Osteoblast (primary cell): ENCODE measurements at places on chromosomes 1 and 21. TPM values are rescaled to one million over a fixed set of nuclear protein-coding genes. Genes with fewer than 3 reads are reported as not detected.

The ZNF648 gene
- total RNA-seq: not detected in 2 replicates

The DOP1B gene
- 16.3 and 23.6 TPM in 2 replicates for total RNA-seq

The MROH9 gene
- under 0.01 and 0.88 TPM in 2 replicates for total RNA-seq

The IGSF9 gene
- under 0.01 TPM in 2 replicates for total RNA-seq

The SLC30A2 gene
- total RNA-seq: not detected in 2 replicates

The FCER1G gene
- total RNA-seq: 0.29 and 0.72 TPM in 2 replicates

GRCh38 chr1:232709386-232709785 lies 79.5 kb upstream of the SIPA1L2 start:
- DNase-seq: no peak

DNA sequence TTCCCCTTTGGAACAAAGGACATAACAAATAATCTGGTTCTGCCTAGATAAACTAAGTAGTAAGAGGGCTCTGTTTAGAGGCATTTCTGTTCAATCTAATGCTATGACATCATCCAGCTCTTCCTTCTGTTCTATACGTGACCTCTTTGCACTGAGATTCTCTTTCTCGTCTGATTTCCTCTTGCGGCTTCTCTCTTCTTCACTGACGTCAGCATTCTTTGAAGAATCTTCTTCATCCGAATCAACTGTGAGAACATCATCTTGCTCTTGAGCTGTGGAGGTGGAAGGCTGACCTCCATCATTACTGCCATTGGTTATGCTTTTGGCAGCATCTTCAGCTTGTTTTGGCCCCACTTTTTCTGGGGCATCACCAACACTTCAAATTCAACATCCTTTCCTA lies 130.4 kb downstream of the HS2ST1 start:
- no peak for DNase-seq

- peak; percentile 98 for DNase-seq
Observed at GRCh38 chr1:26864610-26865480, 1.9 kb downstream of the SFN start.

GRCh38 chr1:151898519-151898991 lies 10.8 kb downstream of the THEM4 start:
- DNase-seq: no peak

GRCh38 chr1:21175670-21176581 lies 771 bp downstream of the EIF4G3 start:
- DNase-seq: peak; percentile 90

DNA sequence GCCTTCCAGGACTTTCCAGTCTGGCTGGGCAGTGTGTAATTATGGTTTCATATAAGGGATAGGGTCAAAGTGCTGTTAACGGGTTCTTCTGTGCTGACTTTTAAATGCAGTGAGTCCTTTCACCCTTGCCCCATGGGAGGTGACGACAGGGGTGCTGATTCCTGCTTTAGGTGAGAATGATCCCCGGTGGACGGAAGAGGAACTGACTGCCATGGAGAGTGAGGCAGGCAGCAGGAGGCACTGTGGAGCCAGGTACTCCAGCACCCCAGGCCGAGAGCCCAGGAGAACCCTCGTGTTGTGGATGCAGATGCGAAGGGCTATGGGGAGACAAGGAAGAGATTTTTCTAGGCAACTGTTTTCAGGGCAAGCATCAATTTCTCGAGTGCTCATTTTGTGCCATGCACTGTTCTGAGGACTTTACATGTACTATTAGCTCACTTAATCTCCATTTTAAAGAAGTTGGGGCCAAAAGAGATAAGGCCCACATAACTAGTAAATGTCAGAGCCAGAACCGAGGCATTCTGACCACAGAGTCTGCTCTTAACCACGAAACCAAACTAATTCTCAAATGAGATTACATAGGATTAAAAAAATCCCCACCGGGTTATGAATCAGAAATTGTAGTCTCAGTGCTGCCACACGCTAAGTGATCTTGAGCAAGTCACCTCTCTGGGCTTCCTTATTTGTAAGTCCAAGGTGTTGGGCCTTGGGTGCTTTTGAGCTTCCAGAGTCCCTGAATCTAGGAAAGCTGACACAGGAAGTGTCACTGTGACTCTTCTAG lies 28.2 kb downstream of the STPG1 start:
- no peak for DNase-seq

GRCh38 chr1:195158091-195158490 lies 1450.1 kb downstream of the KCNT2 start:
- no peak for DNase-seq

DNA sequence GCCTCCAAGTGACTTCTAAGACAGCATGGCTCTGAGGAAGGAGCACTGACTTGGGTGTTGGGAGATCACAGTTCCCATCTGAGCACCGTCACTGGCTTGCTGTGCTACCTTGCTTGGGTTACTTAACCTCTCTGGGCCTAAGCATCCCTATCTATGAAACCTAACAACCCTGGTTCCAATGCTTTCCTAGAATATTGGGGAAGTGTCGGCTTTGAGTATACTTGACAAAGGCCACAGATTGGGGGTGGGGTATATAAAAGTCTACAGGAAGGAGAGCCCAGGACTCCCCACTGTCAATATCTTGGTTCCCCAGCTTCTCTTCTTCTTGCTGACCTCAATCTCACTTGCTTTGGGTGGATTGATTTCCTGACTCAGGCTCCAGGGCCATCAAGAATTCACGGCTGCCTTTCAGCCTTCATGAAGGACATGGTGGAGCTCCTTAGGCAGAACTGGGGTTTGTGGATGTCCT lies 6.3 kb downstream of the TNFRSF1B start:
- DNase-seq: peak; percentile 43

- DNase-seq: no peak
Observed at GRCh38 chr1:157237522-157237921, 99.3 kb upstream of the ETV3 start.

DNA sequence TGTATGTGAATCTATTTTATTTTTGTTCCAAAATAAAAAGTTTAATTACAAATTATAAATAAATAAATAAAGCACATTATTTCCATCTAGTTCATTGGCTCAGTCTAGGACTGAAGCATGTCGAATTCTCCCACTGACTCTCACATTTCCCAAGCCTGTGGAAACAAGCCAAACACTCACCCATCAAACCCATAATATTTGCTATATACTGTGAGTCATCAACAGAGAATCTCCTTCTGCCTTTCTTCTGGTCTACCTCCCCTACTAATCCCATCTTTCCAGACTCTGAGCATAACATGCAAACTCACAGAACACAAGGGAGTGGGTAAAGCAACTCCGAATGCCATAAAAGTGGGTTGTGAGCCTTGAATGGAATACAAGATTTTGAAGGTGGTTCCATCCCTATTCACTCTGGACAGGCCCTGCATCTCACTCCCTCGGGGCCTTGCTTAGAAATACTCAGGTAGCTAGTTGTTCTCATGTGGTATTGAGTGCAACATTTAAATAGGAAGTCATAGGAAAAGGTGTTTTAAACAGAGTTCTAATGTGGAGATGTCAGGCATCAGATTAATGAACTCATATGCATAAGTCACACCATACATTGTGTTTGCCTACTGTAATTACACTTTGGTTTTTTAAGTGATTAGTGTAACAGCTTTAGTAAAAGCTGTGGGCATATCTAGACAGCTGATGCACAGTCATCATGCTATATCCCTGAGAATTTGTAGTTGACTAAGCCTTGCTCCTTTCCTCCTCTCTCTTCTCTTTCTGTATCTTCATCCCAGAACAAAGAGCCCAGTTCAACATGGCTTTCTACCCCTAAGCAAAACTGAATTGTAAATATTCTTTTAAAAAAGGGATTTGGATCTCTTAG lies 47.0 kb downstream of the F5 start:
- DNase-seq: no peak

- peak; percentile 75 for DNase-seq
Observed at GRCh38 chr21:15775981-15776380, 46.2 kb downstream of the USP25 start.

- DNase-seq: no peak
Observed at GRCh38 chr1:44673675-44674112, 587 bp downstream of the TMEM53 start.

DNA sequence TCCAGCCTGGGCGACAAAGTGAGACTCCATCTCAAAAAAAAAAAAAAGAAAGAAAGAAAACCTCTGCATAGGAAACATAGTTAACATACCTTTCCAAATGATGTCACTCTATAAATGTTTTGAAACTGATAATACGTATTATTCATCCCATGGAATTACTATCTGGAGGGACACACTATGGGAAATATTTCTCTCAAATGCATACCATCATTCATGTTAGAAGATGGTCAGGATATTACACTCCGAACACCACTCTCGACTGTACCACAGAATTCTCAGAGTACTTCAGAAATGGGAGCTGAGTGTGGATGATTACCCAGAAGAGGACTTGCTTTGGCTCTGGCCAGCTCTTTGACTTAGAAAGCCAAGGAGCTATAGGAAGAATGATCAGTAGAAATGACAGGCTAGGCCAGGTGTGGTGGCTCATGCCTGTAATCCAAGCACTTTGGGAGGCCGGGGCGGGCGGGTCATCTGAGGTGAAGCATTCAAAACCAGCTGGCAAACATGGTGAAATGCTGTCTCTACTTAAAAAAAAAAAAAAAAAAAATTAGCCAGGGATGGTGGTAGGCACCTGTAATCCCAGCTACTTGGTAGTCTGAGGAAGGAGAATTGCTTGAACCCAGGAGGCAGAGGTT lies 5.2 kb upstream of the LIN28A start:
- DNase-seq: peak; percentile 82

DNA sequence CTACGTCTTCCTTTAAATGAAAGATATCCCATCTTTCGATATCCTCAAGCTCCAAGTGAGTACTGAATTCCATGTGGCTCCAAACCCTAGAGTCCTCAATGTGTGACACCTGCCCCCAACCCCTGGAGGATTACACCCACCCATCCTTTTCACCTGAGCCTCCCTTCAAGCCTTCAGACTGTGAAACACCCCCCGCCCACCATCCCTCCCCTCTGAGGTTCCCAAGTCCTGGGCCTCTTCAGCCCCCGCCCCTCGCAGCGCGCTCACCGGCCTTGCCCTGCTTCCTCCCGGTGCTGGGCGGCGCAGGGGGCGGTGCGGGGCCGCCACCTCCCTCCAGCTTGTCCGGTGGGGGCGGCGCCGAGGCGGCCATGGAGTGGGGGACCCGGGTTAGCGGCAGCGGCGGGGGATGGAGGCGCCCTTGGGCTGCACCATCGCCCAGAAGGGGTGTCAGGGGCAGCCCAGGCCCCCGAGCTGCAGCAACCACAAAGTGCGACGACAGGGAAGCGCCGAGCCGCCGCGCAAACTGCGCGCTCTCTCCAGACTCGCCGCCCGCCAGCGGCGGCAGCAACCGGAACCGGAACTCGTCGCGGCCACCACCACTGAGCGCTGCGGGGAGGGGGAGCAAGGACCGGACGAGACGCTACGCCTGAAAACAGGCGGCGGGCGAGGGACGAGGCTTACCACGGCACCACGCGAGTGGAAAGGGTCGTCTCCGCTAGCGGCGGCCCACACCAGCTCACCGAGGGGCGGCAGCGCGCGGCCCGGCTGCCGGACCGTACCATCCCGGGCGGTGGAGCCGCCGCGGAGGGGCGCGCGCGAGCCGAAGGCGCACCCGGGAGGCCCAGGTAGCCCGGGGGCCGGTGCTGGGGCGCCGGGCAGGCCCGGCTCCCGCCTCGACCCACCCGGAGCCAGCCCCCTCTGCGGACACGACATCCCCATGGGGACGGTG lies at the start of gene PYGO2:
Gene PYGO2, minus strand, starts transcription at position 576 of the 949 bp plus-strand sequence. Its CDS starts 206 bp downstream, at position 370.
- DNase-seq: peak; percentile 98

- DNase-seq: peak; percentile 25
Observed at GRCh38 chr1:170704256-170704655, 40.3 kb downstream of the PRRX1 start.

- no peak for DNase-seq
Observed at GRCh38 chr21:33937931-33938339, 22.3 kb upstream of the ATP5PO start.

DNA sequence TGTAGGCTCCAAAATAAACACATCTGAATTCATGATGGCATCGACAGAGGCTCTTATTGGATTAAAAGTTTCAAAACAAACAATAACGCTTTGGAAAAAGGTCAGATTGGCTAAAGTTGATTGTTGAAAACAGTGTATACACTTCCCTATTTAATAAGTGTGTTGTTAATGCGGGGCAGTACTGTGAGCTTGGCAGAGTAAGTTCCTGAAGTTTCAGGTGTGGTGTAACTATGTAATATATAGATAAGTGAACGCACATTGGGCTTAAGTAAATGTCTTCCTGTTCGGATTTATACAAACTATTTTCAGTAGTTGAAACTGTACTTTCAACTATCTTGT lies 810 bp downstream of the ZBTB37 start:
- DNase-seq: peak; percentile 42

- DNase-seq: no peak
Observed at GRCh38 chr1:89051300-89051954, 13.6 kb downstream of the GBP1 start.

DNA sequence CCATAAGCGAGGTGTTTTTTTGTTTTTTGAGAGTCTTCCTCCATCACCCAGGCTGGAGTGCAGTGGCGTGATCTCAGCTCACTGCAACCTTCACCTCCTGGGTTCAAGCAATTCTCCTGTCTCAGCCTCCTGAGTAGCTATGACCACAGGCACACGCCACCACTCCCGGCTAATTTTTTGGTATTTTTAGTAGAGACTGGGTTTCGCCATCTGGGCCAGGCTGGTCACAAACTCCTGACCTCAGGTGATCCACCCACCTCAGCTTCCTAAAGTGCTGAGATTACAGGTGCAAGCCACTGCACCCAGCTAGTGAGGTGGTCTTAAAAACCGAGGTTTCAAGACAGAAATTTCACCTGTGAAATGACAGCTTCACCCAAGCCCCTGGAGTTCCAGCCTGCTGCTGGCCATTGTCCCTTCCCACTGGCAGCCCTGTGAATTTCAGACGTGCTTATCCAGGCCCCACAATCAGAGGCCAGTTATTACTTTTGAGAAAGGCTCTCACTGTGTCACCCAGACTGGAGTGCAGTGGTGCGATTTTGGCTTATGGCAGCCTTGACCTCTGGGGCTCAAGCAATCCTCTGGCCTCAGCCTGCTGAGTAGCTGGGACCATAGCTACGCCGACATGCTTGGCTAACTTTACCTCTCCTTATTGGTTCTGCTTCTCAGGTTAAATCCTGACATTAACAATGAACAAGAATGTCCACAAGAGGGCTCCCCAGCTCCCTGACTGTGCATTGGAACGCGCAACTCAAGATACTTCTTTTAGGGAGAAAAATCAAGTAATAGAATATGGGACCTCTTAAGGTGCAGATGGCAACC lies 19.4 kb downstream of the ENO1 start:
- DNase-seq: peak; percentile 87

DNA sequence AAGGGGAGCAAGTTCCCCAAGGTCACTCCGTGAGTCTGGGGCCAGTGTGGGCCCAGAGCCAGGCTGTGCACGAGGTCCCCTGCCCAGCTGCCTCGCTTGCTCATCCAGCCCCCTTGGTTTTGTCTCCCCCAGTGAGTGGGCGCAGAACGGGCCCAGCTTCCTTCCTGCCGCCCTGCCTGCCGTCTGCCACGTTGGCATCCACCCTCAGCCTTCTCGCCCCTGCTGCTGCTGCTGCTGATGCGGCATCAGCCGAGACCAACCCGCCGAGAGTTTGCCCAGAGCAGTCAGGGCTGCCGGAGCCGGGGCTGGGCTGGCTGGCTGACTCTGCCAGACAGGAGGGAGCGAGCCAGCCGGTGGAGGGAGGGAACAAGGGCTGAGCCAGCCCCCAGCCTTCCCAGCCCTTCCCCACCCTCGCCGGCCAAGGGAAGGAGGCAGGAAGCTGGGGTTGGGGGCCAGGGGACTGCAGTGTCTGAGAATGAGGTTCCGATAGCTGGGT lies 31.4 kb upstream of the WASF2 start:
- DNase-seq: peak; percentile 85
